ENCODE measurements at places on chromosomes 1 and 21. TPM values are rescaled to one million over a fixed set of nuclear protein-coding genes. Genes with fewer than 3 reads are reported as not detected.

DNA sequence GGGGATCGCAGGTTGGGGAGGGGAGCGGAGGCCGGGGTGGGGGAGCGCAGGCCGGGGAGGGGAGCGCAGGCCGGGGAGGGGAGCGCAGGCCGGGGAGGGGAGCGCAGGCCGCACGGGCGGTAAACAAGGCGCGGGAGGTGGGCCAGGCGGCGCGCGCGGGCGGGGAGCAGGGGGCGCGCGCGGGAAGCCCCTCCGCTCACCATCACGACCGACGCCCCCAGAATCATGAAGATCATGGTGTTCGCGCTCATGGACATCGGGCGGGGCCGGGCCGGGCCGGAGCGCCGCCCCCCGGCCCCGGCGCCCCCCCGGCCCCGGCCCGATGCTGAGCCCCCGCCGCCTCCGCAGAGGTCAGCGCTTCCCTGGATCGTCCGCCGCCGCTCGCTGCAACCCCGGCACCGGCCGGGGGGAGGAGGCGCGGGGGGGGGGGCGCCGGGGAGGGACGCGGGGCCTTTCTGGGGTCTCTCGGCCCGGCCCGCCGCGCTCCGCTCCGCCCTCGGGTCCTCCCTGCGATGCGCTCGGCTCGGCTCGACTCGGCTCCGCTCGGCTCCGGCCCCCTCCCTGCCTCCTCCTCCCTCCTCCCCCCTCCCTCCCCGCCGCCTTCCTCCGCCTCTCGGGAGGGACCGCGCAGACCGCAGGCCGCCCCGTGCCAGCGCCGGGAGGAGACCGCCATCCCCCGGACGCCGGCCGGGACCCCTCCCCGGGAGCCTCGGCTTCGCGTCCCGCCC, at the start of gene TMEM240:
Gene TMEM240, minus strand, starts transcription at position 535 of the 728 bp plus-strand sequence. Its CDS starts 278 bp downstream, at position 257.
- DNase-seq = peak; percentile 92

- no peak for DNase-seq
These were observed 46.6 kb downstream of the SLC30A7 start for GRCh38 chr1:100942304-100943046.

GRCh38 chr1:164971921-164972415, 384.5 kb downstream of the LMX1A start:
- no peak for DNase-seq

GRCh38 chr1:193729429-193729828, 543.0 kb upstream of the B3GALT2 start:
- no peak for DNase-seq

DNA sequence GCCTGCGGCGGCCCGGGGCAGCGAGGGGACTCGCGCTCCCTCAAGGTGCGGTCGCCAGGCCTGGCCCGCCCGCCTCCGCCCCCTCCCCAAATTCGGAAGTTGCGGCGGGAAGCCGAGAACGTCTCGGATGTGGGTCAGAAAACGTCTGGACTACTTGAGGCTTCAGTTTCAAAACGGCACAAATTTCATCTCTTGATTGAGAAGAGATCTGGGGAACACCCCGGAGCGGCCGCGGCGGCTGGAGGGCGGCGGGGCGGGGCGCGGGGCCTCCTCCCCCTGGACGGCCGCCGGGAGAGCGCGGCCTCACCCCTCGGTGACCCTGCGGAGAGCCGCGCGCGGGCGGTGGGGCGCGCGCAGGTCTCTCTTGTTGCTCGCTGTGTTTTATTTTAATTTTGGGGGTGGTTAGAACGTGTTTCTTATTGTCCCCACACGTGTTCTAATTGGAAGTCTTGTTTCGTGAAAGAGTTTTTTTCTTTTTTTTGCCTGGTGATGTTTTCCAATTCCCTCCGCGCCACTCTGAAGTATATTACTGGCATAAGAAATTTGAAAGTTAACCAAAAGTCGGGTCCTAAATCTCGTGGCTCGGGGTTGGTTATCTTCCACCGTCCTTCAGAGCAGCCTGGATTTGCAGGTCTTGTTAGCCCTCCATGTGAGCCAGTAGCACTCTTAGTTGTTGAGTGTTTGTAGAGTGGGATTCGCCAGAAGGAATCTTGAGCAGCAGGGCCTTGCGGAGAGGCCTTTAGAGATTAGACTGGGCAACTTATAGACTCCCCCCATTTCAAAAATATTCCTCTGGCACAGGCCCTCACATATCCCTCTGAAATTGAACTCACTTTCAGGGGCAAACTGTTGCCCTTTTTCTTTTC, 749 bp downstream of the PCBP3 start:
- DNase-seq = peak; percentile 44

DNA sequence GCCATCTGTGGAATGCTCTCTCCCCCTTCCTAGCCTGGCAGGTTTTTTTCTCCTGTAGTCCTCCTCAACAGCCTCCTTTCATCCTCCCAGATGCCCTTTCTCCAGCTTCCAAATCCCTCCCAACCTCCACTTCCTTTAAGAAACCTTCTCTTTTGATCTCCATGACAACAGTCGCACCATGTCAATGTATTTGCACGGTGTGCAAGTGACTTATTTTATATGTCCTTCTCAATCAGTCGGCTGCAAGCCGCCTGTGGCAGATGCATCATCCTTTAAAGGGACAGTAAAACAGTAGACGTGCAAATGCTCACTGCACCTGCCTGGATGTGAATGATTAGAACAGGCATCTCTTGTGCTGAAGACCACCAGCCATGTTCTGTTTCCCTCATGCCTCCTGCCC, 285.2 kb downstream of the PCP4 start:
- DNase-seq = no peak

- DNase-seq = no peak
These were observed 187.8 kb downstream of the TOMM20 start for GRCh38 chr1:234940841-234941240.

GRCh38 chr1:155226910-155227260, 18.4 kb downstream of the MTX1 start:
- DNase-seq = peak; percentile 73

GRCh38 chr1:119368554-119368953, at the start of gene HAO2:
Gene HAO2 (plus strand): TSS chr1:119368785. CDS start chr1:119381086, 12,301 bp downstream.
- DNase-seq = no peak

DNA sequence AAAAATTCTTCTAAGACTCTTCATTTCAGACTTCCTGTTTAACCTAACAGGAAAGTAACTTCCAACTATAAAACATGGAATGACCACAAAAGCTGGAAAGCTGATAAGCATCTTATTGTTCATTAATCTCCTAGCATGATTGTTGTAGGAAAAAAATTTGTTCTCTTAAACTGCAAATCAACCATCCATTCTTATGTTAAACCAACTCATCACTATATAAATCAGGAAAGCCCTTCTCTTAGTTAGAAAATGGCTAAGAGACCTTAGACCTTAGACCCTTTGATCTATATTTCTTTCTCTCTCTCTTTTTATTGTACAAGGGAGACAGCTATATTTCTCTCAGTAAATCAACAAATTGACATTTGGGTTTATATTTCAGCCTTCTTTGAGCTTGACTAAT, 101.4 kb downstream of the UBE2U start:
- no peak for DNase-seq

GRCh38 chr21:36027347-36027746, 33.0 kb downstream of the SETD4 start:
- no peak for DNase-seq

DNA sequence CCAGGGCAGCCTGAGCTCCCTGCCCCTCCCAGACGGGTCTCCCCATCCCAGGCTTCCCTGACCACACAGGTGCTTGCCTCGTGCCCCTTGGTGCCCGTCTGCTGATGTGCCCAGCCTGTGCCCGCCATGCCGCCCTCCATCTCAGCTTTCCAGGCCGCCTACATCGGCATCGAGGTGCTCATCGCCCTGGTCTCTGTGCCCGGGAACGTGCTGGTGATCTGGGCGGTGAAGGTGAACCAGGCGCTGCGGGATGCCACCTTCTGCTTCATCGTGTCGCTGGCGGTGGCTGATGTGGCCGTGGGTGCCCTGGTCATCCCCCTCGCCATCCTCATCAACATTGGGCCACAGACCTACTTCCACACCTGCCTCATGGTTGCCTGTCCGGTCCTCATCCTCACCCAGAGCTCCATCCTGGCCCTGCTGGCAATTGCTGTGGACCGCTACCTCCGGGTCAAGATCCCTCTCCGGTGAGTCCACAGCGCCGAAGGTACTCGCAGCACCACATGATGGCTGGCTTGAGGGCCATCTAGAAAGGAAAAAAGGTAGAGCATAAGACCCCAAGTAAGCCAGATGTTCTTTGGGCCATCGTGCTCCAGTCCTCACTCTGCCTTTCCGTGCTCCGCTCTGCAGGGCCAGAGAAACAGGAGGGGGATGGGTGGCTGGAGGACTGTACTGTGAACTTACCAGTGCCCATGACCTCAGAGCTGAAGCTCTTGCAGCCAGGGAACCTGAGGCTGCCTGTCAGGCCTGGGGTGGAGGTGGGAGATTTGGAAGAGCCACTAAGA, 1.4 kb downstream of the ADORA1 start:
- DNase-seq = no peak

DNA sequence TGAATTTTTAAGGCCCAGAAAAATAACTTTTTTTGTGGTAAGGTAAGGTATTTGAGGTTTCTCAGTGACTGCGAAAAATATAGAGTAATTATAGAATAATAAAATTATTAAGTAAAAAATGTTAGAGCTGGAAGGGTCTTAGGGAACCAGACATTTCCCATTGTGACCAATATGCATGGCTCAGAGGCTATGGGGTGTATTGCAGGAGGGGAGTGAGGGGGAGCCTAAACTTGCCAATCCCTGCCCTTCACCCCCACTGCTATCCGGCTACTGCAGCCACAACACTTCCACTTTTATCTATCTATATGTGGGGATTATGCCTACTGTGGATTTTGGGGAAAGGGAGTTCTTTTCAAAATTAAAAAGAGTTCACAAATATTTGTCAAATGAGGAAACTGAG, 7.6 kb upstream of the GADD45A start:
- DNase-seq = no peak

- DNase-seq = no peak
These were observed 57.6 kb downstream of the ABCA4 start for GRCh38 chr1:94063379-94063778.

GRCh38 chr1:151992303-151993083, 1.2 kb downstream of the S100A10 start:
- DNase-seq = peak; percentile 55

The CD84 gene
- not detected for total RNA-seq

The ST6GALNAC5 gene
- total RNA-seq = 141 TPM

Data from glutamatergic neuron (in vitro differentiated cells).